ENCODE measurements at places on chromosomes 7 and 10.

DNA sequence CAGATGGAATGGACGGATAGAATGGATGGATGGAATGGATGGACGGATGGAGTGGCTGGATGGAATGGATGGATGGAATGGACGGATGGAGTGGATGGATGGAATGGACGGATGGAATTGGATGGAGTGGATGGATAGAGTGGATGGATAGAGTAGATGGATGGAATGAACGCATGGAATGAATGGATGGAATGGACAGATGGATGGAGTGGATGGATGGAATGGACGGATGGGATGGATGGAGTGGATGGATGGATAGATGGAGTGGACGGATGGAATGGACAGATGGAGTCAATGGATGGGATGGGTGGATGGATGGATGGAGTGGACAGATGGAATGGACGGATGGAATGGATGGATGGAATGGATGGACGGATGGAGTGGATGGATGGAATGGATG lies 259.7 kb upstream of the C7orf33 start:
- DNase-seq: no peak

DNA sequence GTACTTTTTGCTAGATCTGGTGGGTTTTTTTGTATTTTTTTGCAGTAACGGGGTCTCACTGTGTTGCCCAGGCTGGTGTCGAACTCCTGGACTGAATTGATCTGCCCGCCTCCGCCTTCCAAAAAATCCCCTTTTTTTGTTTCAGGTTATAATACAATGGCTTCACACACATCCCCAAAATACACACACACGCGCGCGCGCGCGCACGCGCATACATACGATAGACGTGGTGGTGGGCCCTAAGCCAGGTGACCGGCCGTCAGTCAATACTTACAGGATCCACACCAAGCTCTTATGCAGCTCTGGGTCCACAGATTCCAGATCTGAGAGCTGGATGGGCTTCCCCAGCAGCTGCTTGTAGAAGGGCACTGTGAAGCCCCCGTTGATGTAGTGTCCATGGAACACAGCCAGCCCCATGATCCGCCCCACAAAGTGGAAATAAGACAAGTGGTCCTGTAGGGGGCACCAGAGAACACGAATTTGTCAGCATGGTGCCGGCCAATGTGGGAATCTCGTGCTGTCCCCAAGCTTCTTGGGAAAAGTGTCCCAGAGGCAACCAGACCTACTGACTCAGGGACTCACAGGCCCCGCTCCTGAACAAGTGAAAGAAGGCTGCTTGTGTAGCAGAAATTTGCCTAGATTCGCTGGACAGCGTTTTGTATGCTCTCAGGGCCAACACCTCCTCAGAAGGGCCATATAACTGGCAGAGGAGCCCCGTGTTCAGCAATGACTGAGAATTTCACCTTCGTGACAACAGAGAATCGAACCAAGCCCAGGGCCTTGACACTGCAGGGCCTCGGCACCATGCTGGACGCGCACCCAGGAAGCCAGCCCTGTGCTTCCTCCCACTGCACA lies 103.6 kb downstream of the SMURF1 start:
- peak; percentile 87 for DNase-seq

- DNase-seq: no peak
Observed at GRCh38 chr10:132319853-132320653, 11.9 kb upstream of the LRRC27 start.

DNA sequence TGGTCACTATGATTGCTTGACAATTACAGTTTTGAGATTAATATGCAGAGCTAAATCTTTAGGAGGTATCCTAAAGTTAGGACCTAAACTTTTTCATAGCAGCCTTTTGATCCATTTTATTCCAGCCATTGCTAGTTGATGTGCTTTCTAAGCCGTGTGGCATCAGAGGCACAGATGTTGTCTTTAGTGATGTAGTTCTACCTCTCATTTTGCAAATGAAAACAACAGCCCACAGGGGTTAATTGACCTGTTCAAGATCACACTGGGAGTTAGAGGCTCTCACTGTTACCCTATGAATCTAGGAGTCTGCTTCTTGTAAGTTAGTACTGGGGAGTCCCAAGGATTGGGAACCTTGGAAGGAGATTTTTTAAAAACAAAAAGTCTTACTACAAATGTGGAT lies 10.6 kb downstream of the AUTS2 start:
- DNase-seq: no peak

DNA sequence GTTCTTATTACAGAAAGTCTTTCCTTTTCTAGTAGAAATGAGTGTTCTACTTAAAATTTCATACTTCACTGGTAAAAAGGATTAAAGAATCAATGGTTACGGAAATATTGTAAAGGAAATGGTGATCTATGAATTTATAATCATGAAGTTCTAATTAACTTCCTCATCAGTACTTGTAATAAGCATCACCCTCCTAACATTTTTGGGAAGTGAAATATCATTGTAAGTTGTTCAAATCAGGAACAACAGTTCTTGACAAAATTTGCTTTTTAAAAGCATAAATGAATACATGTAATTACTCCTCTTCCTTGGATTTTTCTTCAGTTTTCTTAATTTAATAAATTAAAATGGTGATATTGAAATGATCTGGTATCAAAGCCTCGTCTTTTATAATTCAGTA lies 5.6 kb upstream of the PCGF5 start:
- no peak for DNase-seq

DNA sequence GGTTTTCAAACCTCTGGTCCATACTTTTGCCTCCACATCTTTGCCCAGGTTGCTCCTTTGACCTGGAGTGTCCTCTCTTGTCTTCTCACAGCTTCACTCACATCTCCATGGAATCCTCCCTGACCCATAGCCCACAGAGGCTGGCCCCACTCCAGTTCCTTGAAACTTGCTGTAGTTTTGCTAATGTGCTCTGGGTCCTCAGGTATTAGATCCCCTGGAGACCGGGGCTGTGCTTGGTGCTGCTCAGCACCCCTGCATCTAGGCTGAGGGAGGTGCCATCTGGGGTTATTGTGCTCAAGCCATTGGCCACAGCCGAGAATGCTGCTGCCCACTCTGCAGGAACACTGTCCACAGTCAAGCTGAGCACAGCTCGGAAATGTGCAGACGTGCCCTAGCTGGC lies 16.5 kb downstream of the KNDC1 start:
- no peak for DNase-seq

- no peak for DNase-seq
Observed at GRCh38 chr10:3117486-3117885, 50.1 kb downstream of the PFKP start.

- no peak for DNase-seq
Observed at GRCh38 chr10:29635711-29636144, 957 bp upstream of the SVIL start.

- DNase-seq: no peak
Observed at GRCh38 chr7:100386940-100387339, 13.7 kb downstream of the PILRA start.

- DNase-seq: no peak
Observed at GRCh38 chr10:10126218-10126617, 891.5 kb upstream of the CELF2 start.

GRCh38 chr10:76882245-76882644 lies 755.4 kb downstream of the KCNMA1 start:
- no peak for DNase-seq

DNA sequence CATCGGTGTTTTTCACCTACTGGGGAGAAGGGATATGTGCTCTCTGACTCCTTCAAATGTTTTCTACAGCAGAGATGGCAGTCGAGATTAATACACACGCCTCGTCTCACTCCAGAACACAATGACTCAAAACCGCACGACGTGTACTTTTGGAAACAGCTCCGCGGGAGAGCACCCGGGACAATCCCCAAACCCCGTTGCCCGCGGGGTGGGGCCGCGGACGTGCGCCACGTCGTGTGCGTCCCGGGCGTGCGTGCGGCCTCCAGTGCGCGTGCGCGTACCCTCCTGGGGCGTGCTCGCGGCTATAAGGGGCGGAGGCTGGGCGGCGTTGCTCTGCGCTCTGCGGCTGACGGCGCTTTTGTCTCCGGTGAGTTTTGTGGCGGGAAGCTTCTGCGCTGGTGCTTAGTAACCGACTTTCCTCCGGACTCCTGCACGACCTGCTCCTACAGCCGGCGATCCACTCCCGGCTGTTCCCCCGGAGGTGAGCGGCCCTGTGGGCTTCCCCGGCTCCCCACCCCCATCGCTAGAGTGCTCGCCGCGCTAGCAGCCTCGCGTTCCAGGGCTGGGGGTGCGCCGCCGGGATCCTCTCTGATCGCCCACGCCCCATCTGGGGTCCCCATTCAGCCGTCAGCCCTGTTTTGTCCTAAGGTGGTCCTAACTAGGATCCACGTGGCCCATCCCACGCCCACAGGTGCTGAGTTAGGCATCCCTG lies at the start of gene HILPDA:
HILPDA (plus strand) TSS at position 336 of the 712 bp plus-strand sequence. CDS start 1,391 bp downstream, outside the sequence.
- peak; percentile 93 for DNase-seq

GRCh38 chr10:10295537-10295936 lies 722.1 kb upstream of the CELF2 start:
- DNase-seq: no peak

DNA sequence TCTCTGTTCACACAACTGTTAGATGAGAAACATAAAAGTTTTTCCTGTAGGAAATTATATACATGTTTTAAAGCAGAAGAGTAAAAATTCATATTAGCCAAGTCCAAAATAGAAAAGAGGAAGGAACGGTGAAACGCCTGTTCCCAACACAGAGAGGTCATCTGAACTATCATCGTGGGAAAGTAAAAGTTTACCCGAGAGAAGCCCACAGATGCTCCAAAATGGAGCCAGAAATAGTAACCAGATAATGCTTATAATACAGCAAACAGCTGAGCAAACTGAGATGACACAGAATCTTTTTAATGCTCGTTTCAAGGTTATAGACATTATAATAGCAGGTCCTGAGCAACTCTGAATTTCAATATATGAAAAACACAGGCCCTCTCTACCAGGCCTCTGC lies 24.5 kb downstream of the FRMD4A start:
- DNase-seq: no peak

- DNase-seq: no peak
Observed at GRCh38 chr10:86255405-86256251, 111.0 kb downstream of the GRID1 start.

DNA sequence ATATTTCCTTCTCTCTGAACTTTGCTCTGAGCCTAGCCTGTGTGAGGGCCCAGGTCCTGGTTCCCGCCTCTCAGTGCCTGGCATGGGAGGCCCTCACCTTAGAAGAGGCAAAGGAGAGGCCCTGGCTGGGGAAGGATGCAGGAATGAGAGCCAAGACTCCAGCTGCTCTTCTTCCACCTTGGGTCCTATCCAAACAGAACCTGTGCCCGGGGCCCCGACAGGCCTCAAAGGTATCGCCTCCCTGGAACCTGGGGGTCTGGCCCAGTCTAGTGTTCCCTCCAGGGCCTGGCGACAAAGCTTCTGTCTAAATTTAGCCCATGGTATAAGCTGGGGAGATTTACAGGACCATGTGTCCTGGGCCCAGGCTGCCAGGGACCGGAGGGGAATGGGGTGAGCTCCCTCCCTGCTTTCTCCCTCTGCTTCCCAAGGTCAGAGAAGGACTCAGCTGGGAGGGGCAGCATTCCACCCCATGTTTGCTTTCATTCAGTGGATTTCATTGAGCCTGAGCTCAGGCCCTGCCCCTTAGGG lies 12.0 kb upstream of the CRHR2 start:
- no peak for DNase-seq

GRCh38 chr7:111098011-111098925 lies 7.3 kb downstream of the LRRN3 start:
- DNase-seq: peak; percentile 18

GRCh38 chr10:124659380-124659779 lies 84.8 kb downstream of the FAM53B start:
- DNase-seq: no peak

DNA sequence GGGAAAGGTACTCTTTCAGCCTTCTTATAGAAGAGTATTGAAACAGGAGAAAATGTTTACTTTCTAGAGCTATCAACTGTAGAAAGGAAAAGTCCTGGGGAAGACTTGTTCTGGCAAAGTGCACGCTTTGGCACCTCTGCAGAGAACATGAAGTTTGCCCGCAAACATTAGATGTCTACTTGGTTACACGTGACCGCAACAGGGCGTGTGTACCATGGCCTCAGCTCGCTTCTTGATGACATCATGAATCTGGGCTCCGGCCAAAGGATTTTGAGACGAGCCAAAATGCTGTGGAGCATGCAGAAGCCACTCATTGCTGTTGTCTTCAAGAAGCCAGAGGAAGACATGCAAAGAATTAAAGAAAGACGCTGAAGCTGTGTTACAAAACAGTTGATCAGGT lies 8.6 kb upstream of the TAS2R60 start:
- DNase-seq: no peak

DNA sequence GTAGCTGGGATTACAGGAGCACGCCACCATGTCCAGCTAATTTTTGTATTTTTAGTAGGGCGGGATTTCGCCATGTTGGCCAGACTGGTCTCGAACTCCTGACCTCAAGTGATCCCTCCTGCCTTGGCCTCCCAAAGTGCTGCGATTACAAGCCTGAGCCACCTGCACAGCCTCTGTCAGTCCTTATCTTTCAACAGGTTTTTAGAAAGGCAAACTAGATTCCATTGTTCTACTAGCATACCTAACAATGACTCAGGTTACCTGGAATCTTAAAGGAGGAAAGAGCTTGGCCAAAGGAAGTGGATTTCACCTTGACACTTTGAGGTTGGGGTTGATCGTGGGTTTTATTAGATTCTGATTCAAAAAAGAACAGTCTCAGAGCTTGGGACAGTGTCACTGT lies 3.2 kb downstream of the ABCC2 start:
- no peak for DNase-seq

GRCh38 chr7:64874114-64874513 lies 29.0 kb upstream of the ZNF273 start:
- DNase-seq: no peak

- no peak for DNase-seq
Observed at GRCh38 chr7:114293289-114294012, 121.2 kb upstream of the FOXP2 start.

- no peak for DNase-seq
Observed at GRCh38 chr7:77837966-77838365, 39.4 kb downstream of the PHTF2 start.

GRCh38 chr10:4541292-4541691 lies 284.7 kb upstream of the AKR1E2 start:
- DNase-seq: no peak

DNA sequence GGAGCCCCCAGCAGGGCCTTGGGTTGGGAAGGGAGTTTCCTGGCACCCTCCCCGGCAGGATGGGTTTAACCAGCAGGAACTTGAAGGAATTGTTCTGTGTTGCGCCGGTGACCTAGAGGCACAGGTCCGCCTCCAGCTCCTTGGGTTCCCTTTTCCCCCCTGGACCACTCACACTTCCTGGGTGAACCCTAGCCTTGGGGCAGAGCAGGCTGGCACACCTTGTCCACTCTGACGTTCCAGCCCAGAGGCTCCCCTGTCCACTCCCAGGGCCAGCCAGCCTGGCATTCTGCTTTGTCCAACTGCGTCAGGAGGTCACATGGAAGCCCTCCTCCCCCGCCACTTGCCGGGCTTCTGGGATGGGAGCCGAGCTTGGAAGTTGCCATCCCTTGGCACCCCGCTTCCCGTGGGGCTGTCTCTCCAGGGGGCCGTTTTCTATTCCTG lies 25.8 kb downstream of the TMEM120A start:
- no peak for DNase-seq

Measured in HEK293T (cell line).